Cerebellum (tissue), 4 donors: ENCODE measurements at places on chromosomes 3 and 15. TPM values are rescaled to one million over a fixed set of nuclear protein-coding genes. Genes with fewer than 3 reads are reported as not detected.

The GOLGA6L26 gene
- total RNA-seq: not detected

The SH2D7 gene
- not detected for total RNA-seq

The ZNF80 gene
- total RNA-seq: 0.09 TPM

The GOLGA6L9 gene
- total RNA-seq: 9.5 TPM

The EXOG gene
- total RNA-seq: 26.6 TPM
